Esophagus muscularis mucosa (tissue), 4 donors: ENCODE measurements at places on chromosomes 12 and 14. TPM values are rescaled to one million over a fixed set of nuclear protein-coding genes. Genes with fewer than 3 reads are reported as not detected.

The EPYC gene
- total RNA-seq = not detected

The C12orf54 gene
- not detected for total RNA-seq

The GPR137C gene
- total RNA-seq = 0.39 TPM

The IL26 gene
- total RNA-seq = not detected

The GALNT8 gene
- 0.98 TPM for total RNA-seq

The MYO1H gene
- not detected for total RNA-seq

The ACOT4 gene
- total RNA-seq = 0.50 TPM

The CLMN gene
- 7.1 TPM for total RNA-seq
